ENCODE measurements at places on chromosomes 5 and 9.

DNA sequence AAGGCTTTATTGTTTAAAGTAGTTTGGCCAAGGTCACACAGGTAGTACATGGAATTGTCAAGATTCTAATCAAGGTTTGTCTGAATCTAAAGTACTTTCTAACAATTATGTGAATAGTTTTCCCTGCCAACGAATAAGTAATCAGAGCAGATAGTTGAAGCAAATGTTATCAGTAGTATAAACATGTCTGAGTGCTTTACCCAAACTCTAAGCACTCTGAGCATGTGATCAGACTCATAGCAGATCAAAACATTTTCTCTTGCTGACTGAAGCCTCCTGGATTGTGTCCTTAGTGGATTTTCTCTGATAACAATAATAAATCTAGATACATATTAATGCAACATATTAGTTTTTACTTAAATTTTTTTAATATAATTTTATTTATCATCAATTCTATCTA is 995.0 kb downstream of the EFNA5 start:
- DNase-seq = no peak

DNA sequence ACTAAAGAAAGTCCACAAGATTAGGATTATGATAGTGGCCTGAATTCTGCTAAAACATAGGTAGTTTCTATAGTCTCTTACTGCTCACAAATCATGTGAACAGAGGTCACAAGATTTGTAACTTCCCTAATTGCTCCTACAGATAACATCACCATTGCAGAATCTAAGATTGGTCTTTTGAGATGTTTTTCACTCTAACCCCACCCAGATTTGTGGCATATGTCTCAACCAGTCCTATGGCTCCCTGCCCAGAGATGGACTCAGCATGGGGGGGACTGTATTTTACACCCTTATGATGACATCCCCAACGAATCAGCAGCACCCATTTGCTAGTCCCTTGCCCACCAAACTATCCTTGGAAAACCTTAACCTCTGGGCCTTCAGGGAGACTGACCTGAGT is 1046.2 kb downstream of the CDH12 start:
- no peak for DNase-seq

DNA sequence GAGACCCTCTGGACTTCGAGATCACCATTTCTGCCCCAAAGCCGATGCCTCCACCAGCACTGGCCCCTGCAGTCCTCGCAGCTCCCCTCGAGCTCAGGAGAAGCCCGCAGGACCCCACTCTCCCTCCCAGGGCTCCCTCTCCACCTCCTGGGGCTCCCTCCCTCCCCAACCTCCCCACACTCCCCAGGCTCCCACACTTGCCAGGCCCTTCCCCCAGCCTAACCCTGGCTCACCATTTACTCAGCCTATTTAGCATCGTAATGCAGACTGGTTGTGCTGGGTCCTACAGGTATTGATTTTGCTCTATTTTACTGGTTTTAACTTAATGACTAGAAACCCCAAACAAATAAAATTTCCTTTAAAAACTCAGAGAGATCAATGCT is 23.7 kb upstream of the TMEM250 start:
- DNase-seq = no peak

GRCh38 chr5:79329453-79329852 is 93.5 kb downstream of the JMY start:
- DNase-seq = no peak

- no peak for DNase-seq
Measured at GRCh38 chr9:135356796-135357195, 122.8 kb upstream of the PPP1R26 start.

GRCh38 chr5:43037636-43038495 is 2.3 kb downstream of the ANXA2R start:
- DNase-seq = no peak

- DNase-seq = no peak
Measured at GRCh38 chr5:33608344-33609041, 167.7 kb downstream of the TARS1 start.

GRCh38 chr5:179319741-179320281 is 25.4 kb downstream of the ADAMTS2 start:
- DNase-seq = no peak

GRCh38 chr9:37776328-37776727 is 8.5 kb downstream of the EXOSC3 start:
- no peak for DNase-seq

DNA sequence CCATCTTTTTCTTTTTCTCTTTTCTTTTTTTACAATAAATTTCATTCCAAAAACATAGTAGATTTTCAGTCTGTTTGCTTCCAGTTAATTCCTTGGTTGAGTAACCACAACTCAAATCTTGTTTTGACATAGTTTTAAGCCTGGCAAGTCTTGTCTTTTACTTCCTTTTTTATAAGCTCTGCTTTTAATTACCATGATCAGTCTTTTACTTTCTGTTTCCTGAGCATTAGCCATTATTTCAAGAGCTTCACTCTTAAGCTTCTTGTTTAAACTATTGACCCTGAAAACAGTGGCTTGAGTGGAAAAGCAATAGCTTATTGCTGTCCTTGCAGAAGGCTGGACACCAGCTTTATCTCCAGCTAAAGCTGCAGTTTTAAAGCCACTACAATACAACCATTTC is 1363.3 kb downstream of the MAT2B start:
- no peak for DNase-seq

GRCh38 chr5:111251921-111252320 is 27.7 kb downstream of the CAMK4 start:
- DNase-seq = no peak

GRCh38 chr5:85841653-85842052 is 776.1 kb upstream of the COX7C start:
- no peak for DNase-seq

DNA sequence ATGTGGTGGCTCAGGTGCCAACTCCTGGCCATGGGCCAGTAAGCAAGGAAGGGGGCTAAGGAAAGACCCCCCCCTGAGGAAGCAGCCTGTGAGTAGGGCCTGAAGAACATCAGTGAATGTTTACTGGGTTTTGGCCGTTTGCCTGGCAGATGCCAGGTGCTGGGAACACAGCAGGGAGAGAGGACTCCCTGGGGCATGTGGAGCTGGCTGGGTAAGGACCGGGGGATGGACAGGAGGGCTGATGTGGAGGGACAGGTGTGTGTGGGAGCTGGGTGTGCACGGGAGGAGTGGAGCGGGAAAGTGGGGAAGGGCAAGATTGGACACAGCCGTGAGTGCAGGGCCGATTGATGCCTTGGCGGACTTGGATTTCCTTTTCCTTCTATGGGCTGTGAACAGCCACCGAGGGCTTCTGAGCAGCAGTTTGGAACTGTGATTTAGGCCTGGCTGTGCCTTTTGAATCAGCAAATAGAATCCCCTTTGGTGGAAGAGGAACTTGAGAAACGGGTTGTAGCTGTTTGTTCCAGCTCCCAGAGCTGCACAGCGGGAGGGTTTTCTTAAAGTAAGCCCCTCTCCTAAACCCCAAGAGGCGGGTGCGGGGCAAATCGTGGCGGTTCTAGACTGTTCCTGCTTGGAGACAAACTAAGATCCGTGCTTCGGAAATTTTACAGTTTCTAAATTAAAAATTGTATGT is 3.1 kb downstream of the HMCN2 start:
- no peak for DNase-seq

- DNase-seq = no peak
Measured at GRCh38 chr5:172943283-172943841, 15.9 kb upstream of the RPL26L1 start.

GRCh38 chr5:87231037-87231808 is 36.5 kb upstream of the RASA1 start:
- no peak for DNase-seq

GRCh38 chr5:114727358-114727757 is 365.5 kb downstream of the KCNN2 start:
- DNase-seq = no peak

DNA sequence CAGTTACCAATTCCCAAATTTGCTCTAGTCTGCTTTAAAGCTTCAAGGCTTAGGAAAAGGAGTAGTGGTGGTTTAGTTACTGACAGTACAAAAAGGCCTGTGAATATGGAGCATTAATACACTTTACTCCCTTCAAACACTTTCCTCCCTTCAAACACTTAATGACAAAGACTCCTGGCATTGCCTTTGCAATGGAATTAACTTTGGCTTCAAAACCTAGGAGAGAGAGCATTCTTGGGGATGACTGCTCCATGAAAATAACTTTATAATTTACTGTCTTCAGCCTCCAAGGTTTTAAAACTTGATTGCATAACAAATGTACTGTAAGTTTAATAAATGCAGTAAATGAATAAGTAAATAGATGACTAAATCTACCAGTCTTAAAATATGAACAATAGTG is 185.6 kb downstream of the TRPM3 start:
- DNase-seq = no peak

GRCh38 chr5:126481243-126481642 is 58.0 kb downstream of the GRAMD2B start:
- no peak for DNase-seq

GRCh38 chr9:133506653-133507038 is 18.1 kb downstream of the MYMK start:
- no peak for DNase-seq

DNA sequence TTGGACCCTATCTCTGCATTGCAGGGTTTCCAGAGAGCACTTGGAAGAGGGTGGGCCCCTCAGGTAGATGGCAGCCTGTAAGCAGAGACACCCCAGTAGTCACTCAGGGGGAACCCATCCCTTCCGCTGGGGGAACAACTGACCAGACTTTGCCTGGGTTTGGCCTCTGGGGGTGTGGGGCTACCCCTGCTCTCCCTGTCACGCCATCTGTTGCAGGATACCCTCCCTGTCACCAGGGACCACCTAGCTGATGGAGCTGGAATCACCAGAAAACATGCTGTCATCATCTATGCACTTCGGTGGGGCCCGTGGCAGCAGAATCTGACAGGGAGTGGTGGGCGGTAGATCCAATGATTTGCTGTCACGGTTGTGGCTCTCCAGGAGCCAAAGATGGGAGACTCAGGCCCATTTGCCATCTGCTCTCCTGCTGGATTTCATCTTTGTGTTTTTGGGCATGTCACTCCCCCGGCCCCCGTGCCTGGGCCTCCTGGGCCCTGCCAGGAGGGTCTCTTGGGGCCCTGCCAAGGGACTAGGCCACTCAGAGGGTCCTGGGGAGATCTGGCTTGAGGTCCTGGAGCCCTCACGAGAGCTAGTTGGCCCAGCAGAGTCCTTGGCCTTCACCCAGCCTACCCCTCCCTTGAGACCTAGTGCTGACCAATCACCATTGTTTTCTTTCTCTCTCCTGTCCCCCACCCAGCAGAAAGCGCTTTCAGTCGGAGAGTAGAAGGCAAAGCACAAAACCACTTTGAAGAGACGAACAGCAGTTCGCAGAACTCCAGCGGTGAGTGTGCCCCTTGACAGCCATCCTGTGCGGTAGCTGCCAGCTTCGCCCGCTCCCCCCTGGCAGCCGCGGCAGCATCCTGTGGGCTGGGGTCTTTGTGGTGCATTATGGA is 45.9 kb downstream of the AMBP start:
- no peak for DNase-seq

DNA sequence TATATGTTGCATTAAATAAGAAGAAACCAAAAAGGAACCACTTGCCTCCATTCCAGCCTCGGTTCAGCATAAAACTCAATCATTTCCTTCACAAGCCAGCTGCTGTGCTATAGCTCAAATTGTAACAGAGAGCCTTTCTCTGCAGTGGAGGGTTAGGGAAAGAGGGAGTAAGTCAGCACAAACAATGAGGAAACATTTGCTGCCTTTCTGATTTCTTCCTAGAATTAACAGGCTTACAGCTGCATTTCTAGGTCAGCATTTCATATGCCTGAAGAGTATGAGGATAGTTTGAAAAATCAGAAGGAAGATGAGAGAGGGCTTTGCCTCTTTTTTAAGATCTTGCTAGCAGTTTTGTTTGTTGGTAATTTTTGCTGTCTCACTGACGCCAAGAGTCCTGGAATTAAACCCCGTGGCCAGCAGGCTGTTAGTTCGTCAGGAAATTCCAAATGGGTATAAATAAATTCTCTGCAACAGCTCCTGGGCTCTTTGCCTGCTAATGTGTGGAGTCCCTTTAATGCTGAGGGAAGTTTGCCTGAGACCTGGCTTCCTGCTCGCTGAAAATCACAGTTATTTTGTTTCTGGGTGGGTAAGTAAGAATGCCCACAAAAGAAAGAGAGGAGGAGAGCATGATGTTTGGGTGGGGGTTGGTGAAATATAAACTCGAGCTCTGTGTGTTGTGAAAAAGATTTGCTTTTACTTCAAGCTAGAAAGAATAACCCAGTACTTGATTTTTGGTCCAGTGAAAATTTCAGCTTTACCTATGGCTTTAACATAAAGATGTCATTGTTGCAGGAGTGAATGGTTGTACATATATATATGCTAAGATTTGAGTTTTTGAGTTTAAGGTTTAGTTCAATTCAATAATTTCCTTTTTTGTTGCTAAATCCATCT is 148.1 kb upstream of the DMRT1 start:
- no peak for DNase-seq

DNA sequence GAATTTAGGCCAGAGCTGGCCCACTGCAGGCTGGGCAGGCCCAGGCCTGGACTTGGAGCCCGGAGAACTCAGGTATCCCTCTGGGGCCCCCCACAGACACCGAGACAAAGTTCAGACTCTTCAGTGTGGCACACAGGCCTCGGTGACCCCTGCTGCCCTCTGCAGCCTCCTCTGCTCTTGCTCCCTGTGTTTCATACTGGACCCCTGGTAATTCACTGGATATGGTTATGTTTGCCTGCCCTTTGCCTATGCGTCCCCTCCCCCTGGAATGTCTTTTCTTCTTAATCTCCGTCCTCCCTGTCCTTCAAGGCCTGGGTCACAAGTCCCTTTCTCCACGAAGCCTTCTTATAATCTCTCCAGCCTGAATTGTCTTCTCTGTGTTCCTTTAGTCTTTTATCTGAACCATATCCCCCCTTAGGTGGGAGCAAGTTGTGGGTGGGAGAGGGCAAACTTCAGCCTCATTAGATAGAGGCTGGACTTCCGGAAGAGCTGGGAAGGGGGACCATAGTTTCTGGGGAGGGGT is 30.1 kb downstream of the GSN start:
- no peak for DNase-seq

DNA sequence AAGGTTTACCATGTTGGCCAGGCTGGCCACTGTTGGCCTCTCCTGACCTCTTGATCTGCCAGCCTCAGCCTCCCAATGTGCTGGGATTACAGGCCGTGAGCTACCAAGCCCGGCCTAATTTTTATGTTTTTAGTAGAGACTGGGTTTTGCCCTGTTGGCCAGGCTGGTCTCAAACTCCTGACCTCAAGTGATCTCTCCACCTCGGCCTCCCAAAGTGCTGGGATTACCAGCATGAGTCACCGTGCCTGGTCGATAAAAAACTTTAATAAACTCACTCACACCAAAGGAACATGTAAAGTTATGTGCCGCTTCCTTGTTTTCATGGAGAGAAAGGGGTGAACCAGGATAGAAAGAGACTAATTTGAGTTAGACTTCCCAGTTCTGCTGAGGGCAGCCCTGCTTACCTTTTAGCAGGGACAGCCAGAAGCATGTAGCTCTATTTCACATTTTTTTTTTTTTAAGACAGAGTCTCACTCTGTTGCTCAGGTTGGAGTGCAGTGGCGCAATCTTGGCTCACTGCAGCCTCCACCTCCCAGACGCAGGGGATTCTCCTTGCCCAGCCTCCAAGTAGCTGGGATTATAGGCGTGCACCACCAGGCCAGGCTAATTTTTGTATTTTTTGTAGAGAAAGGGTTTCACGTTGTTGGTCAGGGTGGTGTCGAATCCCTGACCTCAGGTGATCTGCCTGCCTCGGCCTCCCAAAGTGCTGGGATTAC is 11.4 kb upstream of the HAUS6 start:
- DNase-seq = no peak

GRCh38 chr9:113210815-113211214 is 10.3 kb downstream of the FKBP15 start:
- DNase-seq = no peak

- DNase-seq = no peak
Measured at GRCh38 chr5:121573721-121574382, 277.8 kb upstream of the FTMT start.

- DNase-seq = no peak
Measured at GRCh38 chr9:114278881-114279570, 43.9 kb upstream of the ORM1 start.

Data from stimulated activated CD4-positive, alpha-beta T cell treated with anti-CD3 and anti-CD28 coated beads, Interleukin-2, amount 100 ng/mL, for 48 hours (primary cell).